ENCODE measurements at places on chromosomes 6 and 20. TPM values are rescaled to one million over a fixed set of nuclear protein-coding genes. Genes with fewer than 3 reads are reported as not detected.

DIDO1 gene
- 44.6 TPM for total RNA-seq

GID8 gene
- total RNA-seq, result 40.1 TPM

TREML1 gene
- total RNA-seq, result not detected

MRS2 gene
- 15.5 TPM for total RNA-seq

WFDC5 gene
- total RNA-seq, result not detected

SMPDL3A gene
- total RNA-seq, result 3.5 TPM

MMP24 gene
- total RNA-seq, result 0.63 TPM

CD109 gene
- 15.4 TPM for total RNA-seq

SLC26A8 gene
- not detected for total RNA-seq

CAPN11 gene
- total RNA-seq, result 1.9 TPM

RIPPLY2 gene
- not detected for total RNA-seq

FILIP1 gene
- total RNA-seq, result 19.3 TPM

ZBTB46 gene
- 7.8 TPM for total RNA-seq

SLC16A10 gene
- not detected for total RNA-seq

MTFR2 gene
- total RNA-seq, result 1.5 TPM

OPRL1 gene
- 2.6 TPM for total RNA-seq
